Activated CD4-positive, alpha-beta T cell treated with anti-CD3 and anti-CD28 coated beads, Interleukin-2, amount 50 U/mL, for 16 hours (primary cell): ENCODE measurements at places on chromosomes 11 and 22.

- peak; percentile 61 for DNase-seq
Measured at GRCh38 chr11:30346068-30346688, 23.3 kb downstream of the ARL14EP start.

- DNase-seq, result no peak
Measured at GRCh38 chr22:29345932-29346331, 30.4 kb upstream of the RASL10A start.

DNA sequence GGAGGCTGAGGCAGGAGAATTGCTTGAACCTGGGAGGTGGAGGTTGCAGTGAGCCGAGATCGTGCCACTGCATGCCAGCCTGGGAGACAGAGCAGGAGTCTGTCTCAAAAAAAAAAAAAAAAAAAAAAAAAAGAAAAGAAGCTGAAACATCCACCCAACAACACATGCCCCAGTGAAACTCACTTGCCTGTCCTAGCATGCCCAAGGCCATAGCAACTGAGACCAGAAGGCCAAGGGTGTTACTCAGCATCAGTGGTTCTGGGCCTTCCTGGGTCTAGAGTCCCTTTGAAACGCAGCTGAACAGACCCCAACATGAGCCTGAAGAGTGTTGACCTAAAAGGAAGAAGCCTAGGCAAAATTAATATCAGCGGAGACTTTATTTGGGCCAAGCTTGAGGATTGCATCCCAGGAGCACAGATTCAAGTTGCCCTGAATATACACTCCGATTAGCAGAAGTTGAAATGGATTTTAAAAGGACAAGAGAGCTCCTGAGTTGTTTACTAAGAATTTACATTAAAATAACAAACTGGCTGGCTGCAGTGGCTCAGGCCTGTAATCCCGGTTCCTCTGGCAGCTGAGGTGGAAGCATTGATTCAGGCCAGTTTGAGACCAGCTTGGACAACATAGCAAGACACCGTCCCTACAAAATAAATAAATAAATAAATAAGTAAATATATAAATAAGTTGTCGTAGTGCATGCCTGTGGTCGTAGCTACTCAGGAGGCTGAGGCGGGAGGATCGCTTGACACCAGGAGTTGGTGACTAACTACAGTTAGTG lies 7.0 kb downstream of the PRDX5 start:
- DNase-seq, result no peak

DNA sequence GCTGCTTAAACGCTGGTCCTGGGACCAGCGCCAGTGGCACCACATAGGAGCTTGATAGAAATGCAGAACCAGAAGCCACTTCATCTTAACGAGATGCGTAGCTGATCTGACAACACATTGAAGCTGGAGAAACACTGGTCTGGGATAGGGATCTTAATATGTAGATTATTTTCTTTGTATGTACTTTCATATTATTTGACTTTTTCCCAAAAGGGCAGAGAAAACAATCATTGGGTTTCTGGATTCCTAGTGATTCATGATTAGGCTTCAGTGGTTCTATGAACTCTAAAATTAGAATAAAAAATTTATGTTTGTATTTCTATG lies 12.3 kb downstream of the MPEG1 start:
- DNase-seq, result no peak
